ENCODE measurements at places on chromosomes 1 and 21. TPM values are rescaled to one million over a fixed set of nuclear protein-coding genes. Genes with fewer than 3 reads are reported as not detected.

KCNJ10 gene
- total RNA-seq = not detected

NPPB gene
- total RNA-seq = not detected

RIPK4 gene
- 5.8 TPM for total RNA-seq

BRDT gene
- total RNA-seq = not detected

FAM167B gene
- 4.4 TPM for total RNA-seq

CFHR2 gene
- not detected for total RNA-seq

CSF3R gene
- 26.8 TPM for total RNA-seq

MARK1 gene
- total RNA-seq = 13.0 TPM

USF1 gene
- total RNA-seq = 54.8 TPM

LRRIQ3 gene
- total RNA-seq = 0.16 TPM

KRTAP19-4 gene
- total RNA-seq = not detected

PFDN2 gene
- 40.8 TPM for total RNA-seq

FAM177B gene
- 0.73 TPM for total RNA-seq

RGS4 gene
- total RNA-seq = 95.0 TPM

MTARC1 gene
- 3.7 TPM for total RNA-seq

LMOD1 gene
- 1,570 TPM for total RNA-seq
